ENCODE measurements at places on chromosomes 2 and 18.

DNA sequence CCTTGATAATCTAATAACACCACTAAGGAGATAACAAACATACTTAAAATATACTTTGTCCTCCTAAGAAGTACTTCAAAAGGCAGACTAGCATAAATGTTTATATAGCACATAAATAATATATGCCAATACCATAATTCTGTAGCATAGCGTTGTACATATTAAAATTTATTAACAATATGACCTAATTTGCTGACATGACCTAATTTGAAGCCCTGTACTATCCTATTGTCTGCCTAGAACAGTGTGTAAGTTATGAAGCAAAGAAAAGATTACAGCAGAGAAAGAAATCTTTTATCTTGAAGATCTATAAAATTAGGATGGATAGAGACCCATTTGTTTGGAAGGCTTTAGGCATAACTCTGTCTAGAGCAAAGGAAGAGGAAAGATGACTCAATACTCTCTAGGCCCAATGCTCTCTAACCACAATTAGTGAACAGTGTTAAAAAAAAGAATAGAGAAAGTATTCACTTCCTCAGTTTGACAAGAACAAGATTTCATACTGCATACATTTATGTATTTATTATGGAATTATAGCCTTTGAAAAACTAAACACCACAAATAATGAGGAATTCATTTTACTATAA is 231.3 kb downstream of the ZRANB3 start:
- DNase-seq = no peak

GRCh38 chr18:69300185-69300584 is 100.5 kb upstream of the DOK6 start:
- DNase-seq = no peak

DNA sequence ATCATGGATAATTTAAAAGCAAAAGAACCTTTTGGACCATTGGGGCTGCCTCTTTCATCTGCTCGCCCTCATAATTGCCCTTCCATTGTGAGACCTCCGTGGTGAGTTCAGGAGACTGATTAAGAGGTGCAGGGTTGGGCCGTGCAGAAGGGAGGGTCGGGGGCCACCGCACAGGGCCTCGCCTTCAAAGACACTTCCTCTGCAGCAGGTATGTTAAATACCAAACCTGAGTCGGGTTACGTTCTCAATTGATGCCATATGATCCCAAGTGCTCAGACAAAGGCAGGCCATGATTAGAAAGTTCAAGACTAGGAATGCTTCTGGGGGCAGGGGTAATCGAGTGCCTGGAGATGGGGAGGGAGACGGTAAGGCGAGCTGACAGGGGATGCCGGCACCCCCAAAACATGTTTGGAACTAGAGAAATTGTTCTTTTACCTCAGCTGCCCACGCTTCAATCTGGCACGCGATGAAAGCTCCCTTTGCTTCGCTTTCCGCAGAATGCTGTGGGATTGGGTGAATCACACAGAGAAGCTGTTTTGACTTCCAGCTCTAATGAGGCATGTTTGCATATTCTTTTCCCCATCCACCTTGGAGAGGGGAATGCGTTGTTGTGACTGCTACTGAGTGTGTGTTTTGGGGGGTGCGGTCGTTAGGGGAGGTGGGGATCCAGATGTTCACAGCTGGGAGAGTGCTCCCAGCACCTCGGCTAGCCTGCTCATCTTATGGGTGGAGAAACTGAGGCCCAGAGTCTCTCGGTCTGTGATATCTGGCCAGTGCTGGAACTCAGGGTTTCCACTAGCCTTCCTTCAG is 309.1 kb downstream of the MYCN start:
- DNase-seq = no peak

GRCh38 chr2:80703532-80703931 is 399.0 kb upstream of the LRRTM1 start:
- no peak for DNase-seq

DNA sequence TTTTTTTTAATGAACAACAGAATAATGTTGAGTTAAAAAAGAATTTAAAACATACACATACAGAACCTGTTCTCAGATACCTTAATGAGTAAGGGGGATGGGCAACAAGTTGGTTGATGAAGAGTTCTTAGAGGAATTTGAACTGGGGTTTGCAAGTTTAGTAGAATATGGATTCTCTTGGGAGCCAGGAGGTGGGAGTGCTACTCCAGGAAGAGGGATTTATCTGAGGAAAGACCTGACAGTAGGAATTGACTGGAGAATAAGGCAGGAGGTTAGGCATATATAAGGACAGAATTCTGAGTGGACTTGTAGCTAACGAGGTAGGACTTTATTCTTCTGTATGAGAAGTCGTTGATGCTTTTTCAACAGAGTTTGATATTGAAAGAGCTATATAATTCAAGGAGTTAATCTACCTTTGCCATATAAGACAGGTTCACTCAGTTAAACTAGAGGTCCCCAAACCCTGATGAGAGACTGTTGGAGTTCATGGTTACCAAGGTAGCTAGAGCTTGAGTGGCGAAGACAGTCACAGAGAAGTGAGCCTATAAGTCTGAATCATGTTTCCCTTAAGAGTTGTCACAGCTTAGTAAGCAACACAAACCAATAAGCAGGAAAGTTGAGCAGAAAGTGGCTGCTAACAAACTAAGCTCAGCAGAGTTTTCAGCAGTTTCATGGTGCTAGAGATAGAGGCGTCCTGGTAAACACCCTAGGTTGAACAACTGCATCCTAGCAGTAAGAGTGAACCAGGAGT is 88.2 kb downstream of the NCOA1 start:
- DNase-seq = no peak

GRCh38 chr18:62336618-62337017 is 11.5 kb downstream of the TNFRSF11A start:
- no peak for DNase-seq

Measured in activated CD4-positive, CD25-positive, alpha-beta regulatory T cell treated with anti-CD3 and anti-CD28 coated beads, Interleukin-2, amount 50 U/mL, for 72 hours (primary cell).